Activated T-helper 1 cell treated with anti-CD3 and anti-CD28 coated beads, Interleukin-2, amount 50 U/mL, for 16 hours (primary cell): ENCODE measurements at places on chromosomes 1 and 21.

DNA sequence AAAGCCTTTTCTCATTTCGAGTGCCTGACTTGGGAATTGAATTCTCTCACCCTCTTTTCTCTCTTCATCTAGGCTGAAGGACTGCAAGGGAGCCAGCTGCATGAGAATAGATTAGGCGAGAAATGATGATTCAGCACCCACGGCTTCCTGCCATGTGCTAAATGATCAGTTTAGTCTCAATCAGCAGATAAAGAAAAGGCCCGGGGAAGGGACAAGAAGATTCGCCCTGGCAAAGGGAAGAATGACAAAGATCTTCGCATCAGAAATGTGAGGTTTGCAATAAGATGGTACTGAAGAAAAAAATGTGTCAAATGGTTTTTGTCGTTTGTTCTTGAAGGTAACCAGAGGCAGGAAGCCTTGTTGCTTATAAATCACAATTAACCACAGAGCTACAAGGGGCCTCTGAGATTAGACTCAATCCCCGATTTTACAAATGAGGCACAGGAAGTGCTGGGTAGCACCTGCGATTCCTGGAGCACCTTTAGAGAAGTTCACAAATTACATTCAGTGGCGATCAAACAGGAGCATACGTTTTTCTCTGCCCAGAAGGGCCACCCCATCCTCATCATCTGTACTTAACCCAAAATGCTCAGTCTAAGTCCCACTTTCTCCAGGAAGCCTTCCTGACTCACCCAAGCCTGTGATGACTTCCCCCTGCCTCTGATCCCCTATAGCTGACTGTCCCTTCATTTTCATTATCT, 183.4 kb downstream of the ZNF281 start:
- no peak for DNase-seq

DNA sequence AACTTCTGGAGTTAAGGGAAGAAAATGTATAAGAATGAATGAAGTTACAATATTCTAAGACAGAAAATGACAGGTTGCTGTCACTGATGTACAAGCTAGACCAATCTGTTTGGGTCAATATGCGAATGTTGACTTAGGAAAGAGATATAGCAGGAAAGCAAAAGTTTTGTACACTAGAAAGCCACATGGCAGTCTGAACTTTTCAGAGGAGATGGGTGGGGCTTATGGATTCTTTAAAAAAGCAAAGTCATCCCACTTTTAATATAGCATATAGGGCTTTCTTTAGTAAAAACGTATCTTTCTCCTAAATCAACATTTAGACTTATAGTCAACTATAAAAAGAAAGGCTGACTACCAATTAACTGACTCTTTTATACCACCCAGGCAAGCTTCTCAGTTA, 381.2 kb downstream of the PTPRC start:
- DNase-seq = no peak

DNA sequence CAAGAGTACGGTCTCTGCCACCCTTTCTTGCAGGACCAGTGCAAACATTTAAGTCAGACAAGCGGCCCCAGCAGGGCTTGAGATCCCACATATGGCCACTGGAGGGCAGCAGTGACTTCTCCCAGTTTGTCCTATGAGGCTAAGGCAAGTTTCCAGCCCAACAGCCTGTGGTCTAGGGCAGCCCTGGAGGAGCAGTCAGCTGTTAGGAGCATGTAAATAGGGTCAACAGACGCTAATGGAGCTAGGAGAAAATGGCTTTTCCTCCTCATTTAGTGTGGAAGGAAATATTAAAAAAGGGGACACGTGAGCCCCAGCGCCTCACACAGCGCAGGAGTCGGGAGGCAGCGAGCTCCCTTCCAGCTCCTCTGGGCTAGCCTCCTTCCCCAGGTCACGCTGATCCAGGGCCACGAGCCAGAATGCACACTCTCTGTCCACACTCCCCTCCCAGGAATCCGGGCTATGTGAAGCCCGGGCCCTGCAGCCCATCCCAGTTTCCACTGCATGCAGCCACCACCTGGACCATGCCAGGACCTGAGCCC, 95.6 kb downstream of the LAMC2 start:
- peak; percentile 39 for DNase-seq

GRCh38 chr1:94643819-94644218, 102.3 kb upstream of the F3 start:
- no peak for DNase-seq

- no peak for DNase-seq
Observed at GRCh38 chr1:36560177-36560576, 77.5 kb upstream of the CSF3R start.

DNA sequence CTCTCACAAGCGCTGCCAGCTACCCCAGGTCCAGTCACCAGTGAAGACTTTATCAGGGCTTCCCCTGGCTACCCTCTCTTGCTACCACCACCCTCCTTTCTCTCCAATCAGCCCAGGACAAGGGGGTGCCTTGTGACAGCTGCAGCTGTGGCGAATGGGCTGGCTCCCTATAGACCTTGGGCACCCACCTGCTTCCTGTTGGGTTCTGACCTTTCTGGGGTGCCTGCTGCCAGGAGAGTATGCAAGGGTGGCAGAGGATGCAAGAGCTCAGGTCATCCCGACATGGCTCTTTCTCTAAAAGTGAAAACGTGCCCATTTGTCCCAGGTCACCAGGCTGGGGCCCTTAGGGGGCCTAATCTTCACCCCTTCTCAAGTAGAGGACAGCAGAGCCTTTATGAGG, 6.6 kb downstream of the KLHDC8A start:
- no peak for DNase-seq

GRCh38 chr1:54788459-54788858, 12.7 kb downstream of the TTC22 start:
- DNase-seq = no peak

GRCh38 chr1:59170659-59171058, 126.2 kb upstream of the FGGY start:
- DNase-seq = no peak

DNA sequence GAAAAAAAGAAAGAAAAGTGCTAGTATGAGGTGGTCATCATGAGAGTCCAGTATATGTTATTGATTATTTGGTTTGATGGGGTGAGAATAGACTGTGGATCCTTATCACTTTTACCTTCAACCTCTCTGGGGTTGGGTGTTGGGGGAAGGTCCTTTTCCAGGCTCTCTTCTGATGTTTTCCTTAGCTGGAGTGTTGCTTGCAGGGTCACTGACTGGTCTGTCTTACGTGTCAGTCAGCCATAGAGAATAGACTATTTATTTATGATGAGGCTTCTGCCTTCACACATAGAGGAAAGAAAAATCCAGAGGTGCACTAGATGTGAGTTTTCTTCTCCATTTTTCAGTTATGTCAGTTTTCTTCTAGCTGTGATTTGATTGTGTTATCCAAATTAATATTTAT, 36.5 kb downstream of the MAP3K21 start:
- DNase-seq = no peak

- DNase-seq = no peak
Observed at GRCh38 chr1:87678266-87678665, 349.6 kb downstream of the LMO4 start.

DNA sequence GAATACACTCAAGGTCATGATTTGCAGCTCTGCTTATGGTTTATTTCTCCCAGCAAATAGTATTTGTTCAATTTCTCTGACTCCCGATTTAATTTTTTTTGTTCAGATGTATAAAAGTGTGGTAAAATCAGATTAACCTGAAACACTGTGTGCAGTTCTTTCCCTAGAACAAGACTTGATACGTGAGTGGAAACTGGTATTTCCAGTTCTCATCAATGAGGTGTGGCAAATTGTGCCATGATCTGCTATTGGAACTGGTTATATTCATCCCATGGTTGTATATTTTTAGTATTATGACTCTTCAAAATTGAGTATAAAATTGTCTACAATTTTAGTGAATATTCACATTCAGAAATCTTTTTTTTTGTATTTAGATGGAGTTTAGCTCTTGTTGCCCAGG, 76.8 kb upstream of the IVNS1ABP start:
- DNase-seq = no peak

- DNase-seq = no peak
Observed at GRCh38 chr1:174160109-174160473, 771 bp downstream of the RABGAP1L start.

- no peak for DNase-seq
Observed at GRCh38 chr1:53601867-53602775, 136.8 kb downstream of the GLIS1 start.

- DNase-seq = no peak
Observed at GRCh38 chr21:45256912-45257672, 30.6 kb downstream of the POFUT2 start.

GRCh38 chr1:223718850-223719249, 6.5 kb downstream of the CAPN2 start:
- no peak for DNase-seq

DNA sequence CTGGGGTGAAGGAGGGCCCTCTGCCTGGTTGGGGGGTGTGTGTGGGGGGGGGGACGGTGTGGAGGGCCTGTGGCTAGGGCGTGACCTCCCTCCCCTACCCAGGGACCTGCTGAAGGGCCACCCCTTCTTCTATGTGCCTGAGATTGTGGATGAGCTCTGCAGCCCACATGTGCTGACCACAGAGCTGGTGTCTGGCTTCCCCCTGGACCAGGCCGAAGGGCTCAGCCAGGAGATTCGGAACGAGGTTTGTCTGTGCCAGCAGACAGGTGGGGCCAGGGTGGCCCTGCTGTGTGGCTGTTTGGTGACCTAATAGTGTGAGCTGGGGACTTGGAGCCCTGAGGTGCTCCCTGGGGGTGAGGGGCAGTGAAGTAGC, 43.9 kb downstream of the COQ8A start:
- DNase-seq = no peak

GRCh38 chr21:37032877-37033471, 26.5 kb downstream of the RIPPLY3 start:
- no peak for DNase-seq

GRCh38 chr1:32448773-32449456, 16.0 kb upstream of the ZBTB8B start:
- DNase-seq = no peak

GRCh38 chr1:170721621-170722020, 57.7 kb downstream of the PRRX1 start:
- no peak for DNase-seq

GRCh38 chr1:36100376-36100775, 11.7 kb downstream of the ADPRS start:
- no peak for DNase-seq

DNA sequence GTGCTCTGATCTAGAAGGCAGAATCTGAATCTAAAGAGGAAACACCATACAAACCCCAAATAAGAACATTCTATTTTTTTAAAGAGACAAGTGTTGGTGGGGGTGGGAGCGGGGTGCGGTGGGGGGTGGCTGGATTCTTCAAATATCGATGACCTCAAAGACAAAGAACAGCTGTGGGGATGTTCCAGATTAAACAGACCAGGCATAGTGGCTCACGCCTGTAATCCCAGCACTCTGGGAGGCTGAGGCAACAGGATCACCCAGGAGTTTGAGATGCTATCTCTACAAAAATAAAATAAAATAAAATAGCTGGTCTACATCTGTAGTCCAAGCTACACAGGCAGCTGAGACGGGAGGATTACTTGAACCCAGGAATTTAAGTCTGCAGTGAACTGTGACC, 5.0 kb downstream of the ATP1A4 start:
- no peak for DNase-seq

GRCh38 chr1:58779801-58780382, 4.0 kb downstream of the JUN start:
- DNase-seq = no peak

DNA sequence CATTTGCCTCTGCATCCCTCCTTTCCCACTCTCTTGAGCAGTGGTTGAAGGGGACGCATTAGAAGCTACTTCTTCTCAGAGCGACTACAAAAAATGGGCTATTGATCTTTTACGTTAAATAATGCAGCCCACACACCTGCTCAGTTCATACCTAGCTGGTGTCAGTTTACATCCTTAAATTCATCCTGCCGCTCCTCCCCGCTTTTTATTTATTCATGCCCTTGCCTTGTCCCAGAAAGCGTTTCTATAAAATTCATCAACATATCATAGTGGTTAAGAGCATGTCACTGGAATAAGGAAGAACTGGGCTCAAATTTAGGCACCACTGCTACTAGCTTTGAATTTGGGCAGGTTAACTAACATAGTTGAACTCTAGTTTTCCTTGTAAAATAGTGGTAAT, 66.0 kb upstream of the TINAGL1 start:
- DNase-seq = no peak

GRCh38 chr21:34878940-34879339, 170.2 kb downstream of the RUNX1 start:
- DNase-seq = no peak

DNA sequence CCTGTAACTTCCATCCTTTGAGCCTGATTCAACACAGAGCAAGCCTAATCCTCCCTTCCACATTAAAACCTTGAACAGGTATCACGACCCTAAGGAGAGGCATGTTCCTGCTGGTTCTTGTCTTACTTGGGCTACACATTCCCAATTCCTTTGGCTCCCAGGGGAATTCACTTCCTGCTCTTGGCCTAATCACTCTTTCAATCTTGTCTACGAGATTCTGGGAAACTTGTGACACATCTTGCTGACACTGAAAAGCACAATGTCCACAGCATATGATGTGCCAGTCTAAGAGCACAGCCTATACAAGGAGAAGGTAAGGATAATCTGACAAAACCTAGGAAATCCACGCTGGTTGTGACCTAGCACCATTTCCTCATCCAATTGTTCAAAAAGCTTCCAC, 163.9 kb downstream of the GABPA start:
- no peak for DNase-seq

DNA sequence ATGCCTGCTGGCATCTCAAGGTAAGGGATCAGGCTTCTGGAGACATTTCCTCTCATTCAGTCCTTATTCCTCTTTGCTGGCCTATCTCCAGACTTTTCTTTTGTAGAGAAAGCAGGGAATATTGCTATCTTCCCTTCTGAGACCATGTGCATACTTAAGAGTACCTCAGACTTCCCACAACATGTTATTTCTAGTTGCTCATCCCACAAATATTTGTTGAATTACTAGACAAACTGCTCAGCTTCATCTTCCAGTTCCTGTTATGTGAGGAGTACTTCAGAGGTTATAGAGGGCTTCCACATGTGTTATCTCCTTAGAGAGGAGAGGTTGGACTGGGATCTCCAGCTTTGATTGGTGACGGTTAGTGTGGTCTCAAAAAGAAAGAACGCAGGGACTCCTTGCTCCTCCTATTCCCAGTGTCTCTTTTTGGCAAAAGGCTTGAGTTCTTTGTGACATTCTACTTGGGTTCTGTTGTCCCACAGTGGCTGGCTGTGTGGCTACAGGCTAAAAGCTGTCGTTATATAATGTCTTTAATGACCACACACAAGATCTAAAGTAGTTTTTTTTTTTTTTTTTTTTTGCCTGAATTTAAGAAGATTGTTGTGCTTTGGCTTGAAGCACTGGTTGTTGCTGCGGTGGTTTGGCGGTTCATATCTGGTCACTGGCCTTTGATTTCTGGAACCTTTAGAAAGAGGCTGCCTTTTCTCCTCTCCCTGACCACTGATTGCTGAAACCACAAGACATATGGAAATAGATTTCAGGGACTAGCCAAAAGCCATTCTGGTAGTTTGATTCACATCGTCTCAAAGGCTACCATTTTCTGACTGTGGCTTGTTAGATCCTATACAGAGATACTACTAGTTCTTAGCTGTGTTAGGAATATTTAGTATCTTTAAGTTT, 78.7 kb downstream of the FGGY start:
- DNase-seq = no peak

GRCh38 chr1:233863901-233864545, 40.5 kb upstream of the SLC35F3 start:
- DNase-seq = no peak

GRCh38 chr1:90391126-90391525, 326.0 kb downstream of the BARHL2 start:
- no peak for DNase-seq

- no peak for DNase-seq
Observed at GRCh38 chr1:205589618-205590456, 42.0 kb downstream of the ELK4 start.
